T-helper 22 cell (primary cell): ENCODE measurements at places on chromosomes 6 and 20.

DNA sequence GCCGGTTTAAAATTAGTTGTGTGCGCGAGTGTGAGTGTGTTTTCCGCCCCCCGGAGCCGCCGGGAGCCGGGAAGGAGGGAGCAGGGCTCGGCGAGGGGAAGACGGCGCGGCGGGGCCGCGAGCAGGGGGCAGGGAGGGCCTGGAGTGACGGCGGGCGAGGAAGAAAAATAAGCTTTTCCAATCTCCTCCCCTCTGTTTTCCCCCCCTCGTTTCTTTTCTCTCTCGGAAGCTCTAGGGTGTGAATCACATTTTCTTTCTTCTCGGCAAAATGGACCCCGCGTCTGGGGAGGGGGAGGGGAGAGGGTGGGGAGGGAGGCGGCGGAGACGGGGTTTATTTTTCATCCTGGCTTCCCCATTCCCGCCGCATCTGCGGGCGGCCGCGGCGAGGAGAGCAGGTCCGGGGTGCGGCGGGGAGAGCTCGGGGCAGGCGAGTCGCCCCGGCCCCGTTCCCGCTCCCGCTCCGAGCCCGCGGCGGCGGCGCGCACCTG, 881 bp downstream of the BICRAL start:
- DNase-seq: peak; percentile 69

DNA sequence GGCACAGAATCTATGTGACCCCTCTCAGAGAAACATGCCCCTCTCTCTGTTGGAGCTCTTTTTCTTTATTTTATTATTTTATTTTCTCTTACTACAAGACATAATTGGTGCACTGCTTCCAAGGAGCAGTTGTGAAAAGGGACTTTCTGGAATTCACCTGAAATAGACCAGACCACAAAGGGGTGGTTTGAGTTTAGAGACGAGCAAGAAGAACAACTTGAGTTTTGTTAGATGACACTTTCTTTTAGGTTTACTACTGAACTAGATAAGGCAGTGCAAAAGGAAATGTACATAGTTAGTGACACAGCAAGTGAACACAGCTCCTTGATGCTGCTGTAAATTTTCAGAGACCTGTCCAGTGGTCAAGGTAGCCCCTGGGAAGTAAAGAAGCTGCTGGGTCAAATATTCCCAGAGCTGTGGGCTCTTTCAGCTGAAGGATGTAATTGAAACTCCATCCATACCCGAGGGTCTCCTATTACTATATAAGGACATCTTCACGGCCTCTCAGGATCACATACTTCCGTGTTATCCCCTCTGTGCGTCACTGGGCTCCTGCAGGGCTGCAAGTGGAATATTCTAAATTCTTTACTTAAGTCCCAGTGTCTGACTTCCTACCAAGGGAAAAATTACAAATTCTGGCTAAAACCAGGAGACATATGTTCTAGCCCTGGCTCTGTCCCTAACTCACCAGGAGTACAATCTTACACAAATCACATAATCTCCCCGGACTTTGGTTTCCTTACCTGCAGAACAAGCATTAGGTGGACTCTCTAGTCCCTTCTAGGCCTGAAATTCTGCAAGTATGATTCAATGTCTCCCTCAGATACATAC, 69.1 kb upstream of the ADTRP start:
- no peak for DNase-seq

- no peak for DNase-seq
Observed at GRCh38 chr6:159761129-159761872, 544 bp upstream of the ACAT2 start.

DNA sequence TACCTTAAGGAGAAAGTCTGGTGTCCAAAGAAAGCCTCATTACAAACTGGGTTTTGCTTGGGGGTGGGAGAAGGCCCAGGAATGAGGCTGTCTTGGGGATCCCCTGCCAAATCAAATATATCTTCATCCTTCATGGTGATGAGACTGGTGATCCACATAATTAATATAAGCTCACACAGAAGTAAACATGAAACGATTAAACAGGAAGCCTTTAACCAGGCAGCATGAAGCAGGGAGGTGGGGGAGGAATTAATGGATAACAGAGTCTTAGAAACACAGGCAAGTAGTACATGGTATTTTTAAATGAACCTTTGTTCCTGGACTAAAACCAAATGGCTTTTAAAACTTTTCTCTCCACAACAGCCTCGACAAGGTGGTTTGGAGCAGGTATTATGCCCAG, 437.5 kb downstream of the TFAP2A start:
- no peak for DNase-seq

- peak; percentile 17 for DNase-seq
Observed at GRCh38 chr20:10447028-10447427, 11.9 kb downstream of the SLX4IP start.

- no peak for DNase-seq
Observed at GRCh38 chr6:82686719-82687118, 323.1 kb downstream of the TPBG start.

GRCh38 chr20:60011512-60012507, 53.6 kb downstream of the CDH26 start:
- no peak for DNase-seq

DNA sequence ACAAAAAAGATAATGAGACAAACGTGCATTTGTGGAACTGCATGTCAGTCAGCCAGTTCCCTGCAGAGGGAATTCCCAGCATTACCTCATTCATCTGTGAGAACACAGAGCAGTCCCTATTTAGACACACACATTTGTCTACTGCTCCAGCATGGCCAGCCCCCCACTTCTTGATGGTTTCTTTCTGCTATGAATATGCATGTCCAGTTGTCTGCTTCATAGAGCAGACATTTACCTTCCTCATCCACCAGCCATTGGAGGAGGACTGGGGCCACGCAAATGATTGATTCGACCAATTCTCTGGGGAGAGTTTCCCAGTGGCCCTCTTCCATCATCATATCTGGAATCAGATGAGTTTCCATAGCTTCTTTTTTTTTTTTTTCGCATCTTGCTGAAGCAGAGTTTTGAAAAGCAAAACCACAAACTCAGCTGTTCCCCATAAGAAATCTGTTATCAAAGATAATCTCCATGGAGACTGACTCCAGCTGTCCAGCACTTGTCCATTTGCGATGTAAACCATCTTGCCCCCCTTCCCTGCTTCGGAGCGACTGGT, 11.8 kb downstream of the ENPP1 start:
- DNase-seq: no peak

DNA sequence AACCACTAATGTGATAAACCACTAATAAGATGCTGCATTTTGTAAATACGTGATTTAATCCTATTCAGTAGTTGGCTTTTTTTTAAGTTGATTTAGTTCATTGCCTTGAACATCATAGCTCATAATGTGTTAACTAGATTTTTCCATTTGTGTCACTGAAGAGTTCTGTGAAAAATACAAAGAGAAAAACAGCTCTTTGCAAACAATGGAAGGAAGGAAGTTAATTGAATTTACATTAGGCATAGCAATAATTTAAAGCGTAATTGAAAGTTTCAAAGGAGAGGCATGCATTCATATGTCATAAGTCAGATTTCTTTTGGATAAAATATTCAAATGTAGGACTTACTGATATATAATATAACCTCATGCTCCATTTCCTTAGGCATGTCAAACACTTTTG, 102.3 kb downstream of the TBC1D7 start:
- DNase-seq: no peak

GRCh38 chr6:118679327-118679901, 28.0 kb upstream of the CEP85L start:
- no peak for DNase-seq

DNA sequence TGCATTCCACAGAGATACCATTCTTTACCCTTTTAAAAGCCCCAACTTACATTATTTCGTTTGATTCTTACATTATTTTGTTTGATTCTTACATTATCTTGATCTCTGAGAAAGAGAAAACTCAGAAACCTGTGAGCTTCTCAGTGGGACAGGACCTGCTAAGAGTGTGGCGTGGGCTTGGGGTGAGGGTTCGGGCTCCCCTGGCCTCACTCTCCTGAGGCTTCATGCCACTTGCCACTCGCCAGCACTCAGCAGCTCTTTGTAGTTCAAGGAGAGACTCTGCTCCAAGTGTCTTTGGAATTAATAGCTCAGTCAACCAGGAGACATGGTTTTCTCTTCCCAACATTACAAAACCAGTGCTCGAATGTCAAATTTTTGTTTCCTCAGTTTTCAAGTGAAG, 132.4 kb upstream of the RGS17 start:
- DNase-seq: no peak

DNA sequence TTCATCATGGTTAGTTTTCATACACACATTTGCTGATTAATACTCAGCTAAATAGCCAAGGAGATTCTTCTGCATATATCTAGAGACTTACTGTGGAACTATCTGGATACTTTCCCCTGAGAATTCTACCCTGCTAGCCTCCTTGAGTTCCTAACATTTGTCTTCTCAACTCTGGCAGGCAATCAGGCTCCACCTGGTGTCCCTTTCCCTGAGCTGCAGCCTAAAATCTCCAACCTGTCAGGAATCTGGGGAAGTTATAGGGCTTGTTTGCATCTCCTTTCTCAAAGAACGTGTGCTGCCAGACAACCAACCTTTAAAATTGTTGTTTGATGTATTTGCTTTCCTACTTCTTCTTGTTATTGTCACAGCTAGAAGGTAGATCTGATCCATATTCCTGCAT, 73.4 kb downstream of the FUT9 start:
- DNase-seq: no peak

- DNase-seq: no peak
Observed at GRCh38 chr6:87408721-87409155, 966 bp downstream of the CFAP206 start.

GRCh38 chr20:63969838-63970713, at the start of gene ZNF512B:
TSS of gene ZNF512B (minus strand) at chr20:63969930. CDS start at chr20:63967950, 1,980 bp downstream.
- DNase-seq: peak; percentile 28

DNA sequence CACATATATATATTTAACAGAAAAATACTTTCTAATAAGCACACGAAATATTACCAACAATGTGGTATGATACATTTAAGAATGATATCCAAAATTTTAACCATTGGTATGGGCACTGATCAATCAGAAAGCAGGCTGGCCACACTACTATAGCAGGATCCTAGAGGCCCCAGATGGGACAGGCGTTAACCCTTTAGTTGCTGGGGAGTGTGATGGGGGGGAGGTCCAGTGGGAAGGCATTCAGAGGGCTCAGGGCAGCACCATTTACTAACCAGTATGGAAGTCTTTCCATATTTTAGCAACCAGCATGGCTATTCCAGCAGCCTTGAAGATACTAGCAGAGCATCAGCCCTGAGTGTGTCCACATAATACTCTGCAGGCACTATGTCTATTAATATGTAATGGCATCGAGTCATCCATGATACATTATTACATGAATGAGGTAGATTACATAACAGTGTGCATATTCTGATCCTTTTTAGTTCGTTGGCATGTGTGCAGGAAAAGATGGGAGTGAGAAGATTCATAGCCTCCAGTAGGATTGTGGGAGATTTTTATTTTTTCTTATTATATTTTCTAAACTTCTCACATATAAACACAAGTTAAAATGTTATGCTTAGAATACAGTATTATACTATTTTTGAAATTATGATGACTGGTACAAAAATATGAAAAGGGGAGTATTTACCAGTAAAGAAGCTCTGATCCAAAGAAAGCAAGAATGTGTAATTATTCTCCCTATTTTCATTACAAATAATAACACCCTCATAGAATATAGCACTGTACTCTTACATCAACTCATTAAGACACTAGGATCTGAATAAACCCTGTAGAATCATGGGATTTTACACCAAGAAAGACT, 78.9 kb downstream of the FAM217A start:
- DNase-seq: no peak

DNA sequence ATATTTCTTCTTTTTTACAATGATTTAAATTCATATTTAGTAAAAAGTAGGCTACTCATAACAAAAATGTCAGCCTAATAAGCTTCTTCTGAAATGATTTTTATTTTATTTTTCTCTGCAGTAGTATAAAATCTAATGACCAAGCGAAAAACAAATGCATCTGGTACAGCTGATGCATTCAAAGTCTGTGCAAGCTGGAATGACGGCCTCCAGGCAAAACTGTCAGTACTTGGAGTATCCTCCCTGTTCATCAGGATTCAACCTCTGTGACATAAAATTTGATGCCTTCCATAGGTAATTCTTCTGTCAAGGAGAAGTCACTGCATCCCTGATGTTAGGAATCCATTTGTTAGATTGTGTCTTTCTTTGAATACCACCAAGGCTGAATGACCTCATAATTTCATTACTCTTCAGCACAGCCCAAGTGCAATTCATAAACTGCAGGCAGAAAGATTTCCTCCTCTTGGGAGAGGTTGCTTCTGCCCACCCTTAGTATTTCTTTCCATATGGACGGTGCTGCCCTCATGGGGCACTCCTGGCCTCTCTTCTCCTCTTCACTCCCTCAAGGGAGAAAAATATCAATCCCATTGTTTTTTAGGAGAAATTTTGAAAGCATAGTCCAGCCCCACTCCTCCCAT, 146.4 kb upstream of the STXBP5 start:
- no peak for DNase-seq

GRCh38 chr6:43115365-43115764, 39.3 kb downstream of the PTK7 start:
- DNase-seq: no peak

DNA sequence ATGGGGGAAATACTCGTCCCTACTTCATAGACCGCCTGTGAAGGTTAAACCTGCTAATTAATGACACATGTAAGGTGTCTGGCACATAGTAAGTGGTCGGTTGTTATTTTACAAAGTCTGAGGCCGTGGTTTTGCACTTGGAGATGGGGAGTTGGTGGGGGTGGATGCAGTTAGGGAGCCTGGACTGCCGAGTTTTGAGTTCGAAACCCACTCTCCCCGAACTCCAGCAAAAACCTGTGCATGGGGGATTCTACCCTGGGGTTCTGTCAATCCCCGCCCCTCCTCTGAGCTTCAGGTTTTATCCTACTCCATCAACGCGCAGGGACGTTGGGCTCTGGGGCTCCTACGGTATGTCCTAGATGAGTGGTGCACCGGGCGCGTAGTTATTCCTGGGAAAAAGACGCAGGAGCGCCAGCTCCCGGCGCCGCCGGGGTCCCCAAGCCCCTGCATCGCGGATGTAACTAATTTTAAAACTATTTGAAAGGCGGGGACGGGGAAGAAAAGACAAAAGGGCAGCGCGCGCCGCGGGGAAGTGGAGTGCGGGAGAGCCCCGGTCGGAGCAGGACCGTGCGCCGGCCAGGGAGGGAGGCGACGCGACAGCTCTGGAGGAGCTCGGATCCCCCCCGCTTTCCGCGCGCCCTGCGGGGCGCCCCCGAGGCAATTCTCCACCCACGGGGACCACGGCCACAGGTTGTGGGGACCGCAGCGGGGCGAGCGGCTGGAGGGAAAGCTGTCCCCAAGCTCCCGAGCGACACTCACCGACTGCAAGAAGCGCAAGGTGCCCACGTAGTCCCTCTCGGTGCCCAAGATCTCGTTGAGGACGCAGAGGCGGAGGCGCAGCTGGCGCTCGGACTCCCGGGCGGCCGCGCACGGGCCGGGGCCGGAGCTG, 672 bp downstream of the PREX1 start:
- no peak for DNase-seq

- DNase-seq: no peak
Observed at GRCh38 chr6:113331021-113331420, 526.1 kb upstream of the MARCKS start.

- no peak for DNase-seq
Observed at GRCh38 chr6:167872538-167873210, 46.0 kb downstream of the AFDN start.

GRCh38 chr6:7541175-7542064, at the start of gene DSP:
TSS of gene DSP (plus strand) at chr6:7541671. CDS start at chr6:7541916, 245 bp downstream.
- no peak for DNase-seq
